Adrenal gland (tissue), 19 donors: ENCODE measurements at places on chromosomes 13 and 19. TPM values are rescaled to one million over a fixed set of nuclear protein-coding genes. Genes with fewer than 3 reads are reported as not detected.

- no peak overlapping the region for H3K27ac ChIP-seq
- H3K4me1 ChIP-seq = peaks cover 6% of the 10 kb centered on the region
- no peak for DNase-seq
- peaks cover 6% of the 10 kb centered on the region for H3K27me3 ChIP-seq
Observed at GRCh38 chr19:50326101-50326664, 3.0 kb downstream of the KCNC3 start.

DNA sequence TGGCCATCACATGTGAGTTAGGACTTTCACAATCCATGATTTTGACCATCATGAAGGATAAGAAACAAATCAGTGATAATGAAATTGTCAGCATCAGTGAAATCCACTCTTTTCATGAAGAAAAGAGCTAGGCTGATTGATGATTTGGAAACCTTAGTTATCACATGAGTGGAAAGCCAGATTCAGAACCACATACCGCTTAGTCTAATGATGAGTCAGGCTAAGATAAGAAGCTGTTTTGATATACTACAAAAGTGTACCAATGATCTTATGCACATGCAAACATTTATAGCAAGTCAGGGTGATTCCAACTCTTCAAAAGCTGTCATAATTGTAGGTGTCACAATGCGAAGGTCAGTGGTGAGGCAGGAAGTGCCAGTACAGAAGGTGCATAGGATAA is 519.3 kb downstream of the GPC6 start:
- H3K27ac ChIP-seq = no peak overlapping the region
- no peaks in the 10 kb centered on the region for H3K4me1 ChIP-seq
- no peak for DNase-seq
- no peak overlapping the region for H3K4me3 ChIP-seq
- no peaks in the 10 kb centered on the region for H3K27me3 ChIP-seq
- no peaks in the 10 kb centered on the region for H3K36me3 ChIP-seq

DNA sequence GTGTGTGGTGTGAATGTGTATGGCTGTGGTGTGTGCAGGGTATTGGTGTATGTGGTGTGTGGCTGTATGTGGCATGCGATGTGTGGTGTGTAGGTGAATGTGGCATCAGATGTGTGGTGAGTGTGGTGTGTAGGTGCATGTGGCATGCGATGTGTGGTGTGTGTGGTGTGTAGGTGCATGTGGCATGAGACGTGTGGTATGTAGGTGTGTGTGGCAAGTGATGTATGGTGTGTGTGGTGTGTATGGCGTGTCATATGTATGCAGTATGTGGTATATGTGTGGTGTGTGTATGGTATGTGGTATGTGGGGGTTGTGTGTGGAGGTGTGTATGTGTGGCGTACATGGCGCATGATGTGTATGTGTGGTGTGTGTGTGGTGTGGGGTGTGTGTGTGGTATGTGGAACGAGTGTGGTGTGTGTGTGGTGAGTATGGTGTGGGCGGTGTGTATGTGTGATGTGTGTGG is 63.4 kb downstream of the PEPD start:
- H3K27me3 ChIP-seq = no peaks in the 10 kb centered on the region
- peaks cover 8% of the 10 kb centered on the region for H3K36me3 ChIP-seq
- DNase-seq = no peak
- no peaks in the 10 kb centered on the region for H3K4me1 ChIP-seq
- no peak overlapping the region for H3K27ac ChIP-seq

DNA sequence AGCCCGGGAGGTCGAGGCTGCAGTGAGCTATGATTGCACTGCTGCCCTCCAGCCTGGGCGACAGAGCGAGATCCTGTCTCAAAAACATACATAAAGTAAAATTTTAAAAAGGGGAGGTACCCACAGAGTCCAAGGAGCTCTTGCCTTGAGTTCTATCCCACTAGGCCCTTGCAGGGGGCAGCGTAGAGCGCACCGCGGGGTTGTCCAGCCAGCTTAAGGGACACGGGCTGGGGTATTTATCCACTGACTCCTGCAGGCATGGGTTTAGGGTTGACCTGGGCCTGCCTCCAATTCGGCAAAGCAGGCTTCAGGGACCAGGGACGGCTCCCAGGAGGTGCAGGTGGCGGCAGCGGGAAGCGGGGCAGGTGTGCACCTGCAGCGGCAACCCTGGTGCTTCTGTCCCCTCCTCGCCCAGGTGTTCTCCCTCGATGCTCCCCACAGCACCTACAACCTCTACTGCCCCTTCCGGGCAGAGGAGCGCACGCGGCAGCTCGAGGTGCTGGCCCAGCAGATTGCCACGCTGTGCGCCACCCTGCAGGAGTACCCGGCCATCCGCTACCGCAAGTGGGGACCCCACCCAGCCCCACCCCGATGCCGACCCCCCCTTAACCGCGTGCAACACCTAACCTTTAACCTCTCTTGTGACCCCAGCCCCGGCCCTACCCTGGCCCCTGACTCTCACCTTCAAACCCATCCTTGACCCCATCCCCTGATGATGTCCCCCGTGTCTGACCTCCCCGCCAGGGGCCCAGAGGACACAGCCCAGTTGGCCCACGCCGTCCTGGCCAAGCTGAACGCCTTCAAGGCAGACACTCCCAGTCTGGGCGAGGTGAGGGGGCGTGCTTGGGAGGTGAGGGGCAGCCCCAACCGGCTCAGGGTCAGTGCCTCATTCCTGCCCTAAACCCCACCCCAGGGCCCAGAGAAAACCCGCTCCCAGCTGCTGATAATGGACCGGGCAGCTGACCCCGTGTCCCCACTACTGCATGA is 4.7 kb downstream of the STXBP2 start:
- no peaks in the 10 kb centered on the region for H3K27me3 ChIP-seq
- no peak overlapping the region for H3K4me3 ChIP-seq
- H3K27ac ChIP-seq = no peak overlapping the region
- no peaks in the 10 kb centered on the region for H3K36me3 ChIP-seq
- peaks cover 1% of the 10 kb centered on the region for H3K4me1 ChIP-seq

DNA sequence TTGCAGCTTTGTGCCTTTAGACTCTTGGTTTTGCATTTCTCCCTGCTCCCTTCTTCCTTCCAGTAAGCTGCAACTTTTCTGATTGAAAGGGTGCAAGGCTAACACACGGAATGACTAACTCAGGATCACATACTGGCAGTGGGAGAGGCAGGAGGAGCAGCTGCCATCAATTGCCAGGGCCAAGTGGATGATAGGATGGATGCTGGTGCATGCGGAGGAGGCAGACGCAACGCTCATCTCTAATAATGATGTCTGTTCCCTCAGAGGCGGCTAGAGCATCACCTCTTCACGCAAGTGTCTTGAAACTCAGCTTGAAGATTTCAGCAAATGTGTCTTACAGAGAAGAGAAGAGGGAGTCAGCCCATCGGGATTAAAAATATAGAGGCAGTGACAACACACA is 49.5 kb upstream of the TPM4 start:
- no peak for DNase-seq
- H3K36me3 ChIP-seq = no peaks in the 10 kb centered on the region
- no peaks in the 10 kb centered on the region for H3K27me3 ChIP-seq
- no peak overlapping the region for H3K27ac ChIP-seq
- H3K4me1 ChIP-seq = no peaks in the 10 kb centered on the region

- H3K4me1 ChIP-seq = no peaks in the 10 kb centered on the region
- H3K27ac ChIP-seq = no peak overlapping the region
- no peak overlapping the region for H3K4me3 ChIP-seq
- DNase-seq = no peak
- no peaks in the 10 kb centered on the region for H3K36me3 ChIP-seq
Observed at GRCh38 chr19:16164222-16164890, 9.0 kb downstream of the CIB3 start.

DNA sequence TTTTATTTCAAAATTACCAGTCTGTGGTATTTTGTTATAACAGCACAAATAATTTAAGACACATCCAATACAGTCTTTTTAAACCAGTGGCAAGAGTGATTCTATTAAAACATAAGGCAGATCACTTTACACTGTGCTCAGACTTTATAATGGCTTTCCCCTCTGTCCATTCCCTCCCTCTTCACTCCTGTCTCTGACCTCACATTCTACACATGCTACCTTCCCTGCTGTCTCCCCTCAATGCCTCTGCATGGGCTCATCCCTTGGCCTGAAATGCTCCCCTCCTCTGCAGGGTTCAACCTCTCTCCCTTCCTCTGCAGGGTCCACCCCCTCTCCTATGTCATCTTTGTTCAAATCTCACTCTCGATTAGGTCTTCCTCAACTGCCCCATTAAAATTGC is 170.8 kb downstream of the LHFPL6 start:
- no peaks in the 10 kb centered on the region for H3K36me3 ChIP-seq
- no peaks in the 10 kb centered on the region for H3K27me3 ChIP-seq
- no peak overlapping the region for H3K27ac ChIP-seq
- DNase-seq = no peak

- no peaks in the 10 kb centered on the region for H3K27me3 ChIP-seq
- DNase-seq = no peak
- no peaks in the 10 kb centered on the region for H3K4me1 ChIP-seq
- no peak overlapping the region for H3K27ac ChIP-seq
- H3K4me3 ChIP-seq = no peak overlapping the region
Observed at GRCh38 chr13:78712831-78713230, 53.9 kb upstream of the OBI1 start.

GRCh38 chr13:67229481-67230403 is at the start of gene PCDH9:
TSS of gene PCDH9 (minus strand) at chr13:67230336. CDS start at chr13:67228440, 1,896 bp downstream.
- peaks cover 21% of the 10 kb centered on the region for H3K27me3 ChIP-seq
- DNase-seq = no peak

DNA sequence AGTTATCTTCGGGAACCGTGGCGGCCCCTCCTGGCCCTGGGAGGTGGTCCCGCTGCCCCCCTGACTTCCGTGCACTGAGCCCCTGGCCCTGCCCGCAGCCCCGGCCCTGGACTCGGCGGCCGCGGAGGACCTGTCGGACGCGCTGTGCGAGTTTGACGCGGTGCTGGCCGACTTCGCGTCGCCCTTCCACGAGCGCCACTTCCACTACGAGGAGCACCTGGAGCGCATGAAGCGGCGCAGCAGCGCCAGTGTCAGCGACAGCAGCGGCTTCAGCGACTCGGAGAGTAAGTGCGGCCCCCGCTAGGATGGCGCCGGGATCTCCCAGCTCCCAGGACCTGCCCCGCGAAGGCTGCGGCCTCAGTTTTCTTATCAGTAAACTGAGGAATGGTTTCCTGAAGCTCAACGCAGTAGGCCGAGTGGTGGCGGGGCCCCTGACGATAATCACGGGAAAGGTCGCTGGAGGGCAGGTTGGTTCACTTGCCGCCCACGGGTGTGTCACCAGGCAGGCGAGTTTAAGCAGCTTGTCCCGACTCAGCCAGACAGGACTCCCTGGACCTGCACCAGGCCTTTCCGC is 924 bp downstream of the RGCC start:
- H3K4me3 ChIP-seq = peak overlapping the region; percentile 62
- peaks cover 11% of the 10 kb centered on the region for H3K4me1 ChIP-seq
- peak overlapping the region; percentile 42 for H3K27ac ChIP-seq
- DNase-seq = peak; percentile 35

GRCh38 chr19:50205681-50206138 is 2.3 kb downstream of the MYH14 start:
- no peaks in the 10 kb centered on the region for H3K36me3 ChIP-seq
- no peaks in the 10 kb centered on the region for H3K4me1 ChIP-seq
- no peak overlapping the region for H3K4me3 ChIP-seq
- H3K27ac ChIP-seq = no peak overlapping the region
- H3K27me3 ChIP-seq = peaks cover 48% of the 10 kb centered on the region

GRCh38 chr13:50123002-50123401 is 107.8 kb downstream of the KCNRG start:
- H3K4me3 ChIP-seq = no peak overlapping the region
- H3K36me3 ChIP-seq = no peaks in the 10 kb centered on the region
- no peak for DNase-seq
- H3K27ac ChIP-seq = peak overlapping the region; percentile 100
- no peaks in the 10 kb centered on the region for H3K27me3 ChIP-seq
- H3K4me1 ChIP-seq = peaks cover 38% of the 10 kb centered on the region

DNA sequence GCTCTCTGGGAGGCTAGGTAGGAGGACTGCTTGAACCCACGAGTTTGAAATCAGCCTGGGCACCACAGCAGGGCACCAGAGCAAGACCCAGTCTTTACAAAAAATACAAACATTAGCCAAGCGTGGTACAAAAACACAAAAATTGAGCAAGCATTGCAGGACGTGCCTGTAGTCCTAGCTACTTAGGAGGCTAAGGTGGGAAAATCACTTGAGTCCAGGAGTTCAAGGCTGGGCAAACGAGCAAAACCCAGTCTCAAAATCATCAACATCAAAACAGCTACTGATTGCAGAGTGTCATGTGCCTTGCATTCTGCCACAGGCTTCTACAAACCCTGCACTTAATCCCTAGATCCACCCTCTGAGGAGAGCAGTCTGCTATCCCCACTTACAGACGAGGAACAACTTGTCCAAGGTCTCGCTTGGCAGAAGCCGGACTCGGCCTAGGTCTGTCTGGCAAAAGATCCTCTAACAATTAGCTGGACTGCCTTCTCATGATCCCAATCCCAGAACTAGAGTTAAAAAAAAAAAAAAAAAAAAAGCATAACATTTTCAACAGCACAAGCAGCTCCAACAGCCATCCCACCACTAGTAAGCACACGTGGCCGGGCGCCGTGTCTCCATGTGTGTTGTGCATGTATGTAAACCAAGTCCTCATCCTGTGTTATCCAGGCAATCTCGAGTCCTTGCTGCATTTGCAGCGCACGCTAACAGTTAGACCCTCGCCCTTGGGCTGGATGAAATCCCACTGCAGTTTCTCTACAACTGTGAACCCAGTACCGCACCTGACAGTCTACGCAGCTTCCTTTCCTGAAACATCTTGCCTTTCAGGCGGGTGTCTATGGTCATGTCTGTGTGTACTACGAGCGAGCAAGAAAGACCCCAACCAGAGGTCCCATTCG is 2.0 kb downstream of the PPP6R1 start:
- H3K27ac ChIP-seq = peak overlapping the region; percentile 96
- no peak overlapping the region for H3K4me3 ChIP-seq
- no peaks in the 10 kb centered on the region for H3K36me3 ChIP-seq
- H3K27me3 ChIP-seq = no peaks in the 10 kb centered on the region
- H3K4me1 ChIP-seq = peaks cover 43% of the 10 kb centered on the region

GRCh38 chr13:35712907-35713761 is 236.6 kb upstream of the MAB21L1 start:
- H3K36me3 ChIP-seq = no peaks in the 10 kb centered on the region
- H3K4me1 ChIP-seq = no peaks in the 10 kb centered on the region
- H3K4me3 ChIP-seq = no peak overlapping the region
- no peaks in the 10 kb centered on the region for H3K27me3 ChIP-seq

- H3K27me3 ChIP-seq = no peaks in the 10 kb centered on the region
- no peak overlapping the region for H3K27ac ChIP-seq
- no peak for DNase-seq
Observed at GRCh38 chr19:21202865-21203494, 61.1 kb downstream of the ZNF431 start.

DNA sequence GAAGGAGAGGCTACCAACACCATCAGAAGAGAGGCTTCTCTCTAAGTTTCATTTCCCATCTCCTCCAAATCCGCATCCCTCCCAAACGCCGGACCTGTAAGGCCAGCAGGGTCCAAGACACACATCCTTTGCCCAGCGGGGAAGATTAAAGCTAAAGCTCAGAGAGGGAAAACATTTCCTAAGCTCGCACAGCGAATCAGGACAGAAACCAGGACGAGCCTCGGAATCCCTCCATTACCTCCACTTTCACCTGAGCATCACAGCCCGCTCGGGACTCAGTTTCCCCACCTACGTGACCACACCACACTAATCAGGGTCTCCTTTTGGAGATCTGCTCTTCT is 711 bp upstream of the FOSB start:
- H3K36me3 ChIP-seq = no peaks in the 10 kb centered on the region
- H3K4me1 ChIP-seq = peaks cover 22% of the 10 kb centered on the region
- H3K27me3 ChIP-seq = no peaks in the 10 kb centered on the region
- peak overlapping the region; percentile 57 for H3K27ac ChIP-seq
- peak overlapping the region; percentile 35 for H3K4me3 ChIP-seq

GRCh38 chr13:30429235-30429634 is 6.9 kb downstream of the UBE2L5 start:
- no peaks in the 10 kb centered on the region for H3K4me1 ChIP-seq
- no peak overlapping the region for H3K27ac ChIP-seq
- no peak for DNase-seq

ATP7B gene
- polyA plus RNA-seq = 2.1 TPM

SPRED3 gene
- polyA plus RNA-seq = 1.4 TPM

SPACA4 gene
- not detected for polyA plus RNA-seq

GPC5 gene
- polyA plus RNA-seq = 0.97 TPM

ZIM2 gene
- 0.24 TPM for polyA plus RNA-seq

ZSCAN1 gene
- polyA plus RNA-seq = 4.3 TPM

ZNF763 gene
- 7.2 TPM for polyA plus RNA-seq
